Epithelial cell of esophagus (primary cell): ENCODE measurements at places on chromosomes 2 and 18.

- DNase-seq, result peak; percentile 68
Observed at GRCh38 chr2:246489-247144, 17.2 kb downstream of the SH3YL1 start.

DNA sequence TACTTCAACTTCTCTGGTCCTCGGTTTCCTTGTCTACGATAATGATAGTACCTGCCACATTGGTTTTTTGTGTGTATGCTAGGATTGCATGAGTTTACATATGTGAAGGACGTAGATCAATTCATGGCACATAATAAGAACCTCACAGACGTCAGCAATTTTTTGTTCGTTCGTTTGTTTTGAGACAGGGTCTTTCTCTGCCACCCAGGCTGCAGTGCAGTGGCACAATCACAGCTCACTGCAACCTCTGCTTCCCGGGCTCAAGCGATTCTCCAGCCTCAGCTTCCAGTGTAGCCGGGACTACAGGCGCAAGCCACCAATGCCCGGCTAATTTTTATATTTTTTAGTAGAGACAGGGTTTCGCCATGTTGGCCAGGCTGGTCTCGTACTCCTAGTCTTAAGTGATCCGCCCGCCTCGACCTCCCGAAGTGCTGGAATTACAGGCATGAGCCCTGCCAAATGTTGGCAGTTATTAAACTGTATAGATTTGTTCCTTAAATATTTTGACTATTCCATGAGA, 756 bp upstream of the SLC35F5 start:
- DNase-seq, result no peak

GRCh38 chr2:68127358-68128242, 30.1 kb upstream of the PNO1 start:
- no peak for DNase-seq

DNA sequence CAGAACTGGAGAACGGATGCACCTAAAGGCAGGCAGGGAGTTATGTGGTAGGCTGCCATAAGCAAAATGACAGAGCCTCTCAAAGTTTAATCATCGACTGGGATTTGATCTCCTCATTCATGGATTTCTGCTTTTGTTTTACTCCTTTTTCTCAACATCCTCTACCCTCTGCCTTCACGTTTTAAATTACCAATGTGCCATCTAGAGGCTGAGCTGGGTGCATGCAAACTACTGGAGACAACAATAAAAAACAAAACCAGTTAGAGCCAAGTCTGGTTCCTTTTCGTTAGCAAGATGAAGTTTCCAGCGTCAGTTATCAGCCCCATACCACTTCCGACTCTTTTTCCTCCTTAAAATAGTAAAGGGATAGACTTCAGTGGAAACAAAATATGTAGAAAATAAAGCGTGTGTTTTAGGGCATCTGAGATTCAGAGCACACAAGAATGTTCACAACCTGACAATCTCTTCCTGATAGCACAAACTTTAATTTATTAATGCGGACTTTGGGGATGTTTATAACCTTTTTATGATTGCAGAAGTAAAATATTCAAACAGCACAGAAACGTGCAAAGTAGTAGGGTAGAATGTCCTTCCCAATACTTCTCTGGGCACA, 117.0 kb downstream of the LAMA1 start:
- peak; percentile 56 for DNase-seq

DNA sequence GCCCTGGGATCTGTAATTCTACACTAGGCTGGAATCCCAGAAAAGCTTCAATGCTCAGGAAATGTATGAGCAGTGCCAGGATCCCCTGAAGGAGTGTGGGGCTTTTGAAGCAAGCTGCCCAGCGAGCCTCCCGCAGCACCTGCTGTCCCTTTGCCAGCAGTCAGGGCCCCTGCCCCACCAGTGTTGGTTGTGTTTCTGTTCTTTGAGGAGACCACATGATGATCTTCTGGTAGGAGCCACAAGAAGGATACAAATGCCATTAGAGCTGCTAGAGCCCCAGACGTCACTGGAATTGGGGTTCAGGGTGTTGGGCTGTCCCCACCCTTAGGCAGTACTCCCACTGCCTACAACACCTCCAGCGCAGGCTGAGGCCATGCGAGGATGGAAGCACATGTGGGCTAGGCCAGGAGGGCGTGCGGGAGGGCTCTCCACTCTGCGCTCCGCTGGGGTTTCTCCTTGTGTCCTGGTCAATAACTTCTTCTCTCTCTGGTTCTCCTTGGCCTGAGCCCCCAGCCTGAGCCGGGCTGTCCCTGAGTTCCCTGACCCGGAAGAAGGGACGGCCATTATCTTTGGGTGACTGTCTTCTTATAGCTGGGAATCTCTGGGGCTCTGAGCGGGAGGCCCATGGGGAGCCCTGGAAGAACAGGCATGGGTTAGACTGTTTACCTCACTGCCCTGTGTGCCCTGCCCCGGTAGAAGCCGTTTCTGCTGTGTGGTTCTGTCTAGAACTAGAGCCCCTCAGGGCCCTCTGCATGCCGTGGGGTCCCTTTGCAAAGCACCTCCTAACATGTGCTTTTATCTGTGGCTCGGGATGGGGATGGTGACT, 73.9 kb downstream of the LRRFIP1 start:
- DNase-seq, result no peak

- DNase-seq, result peak; percentile 50
Observed at GRCh38 chr2:212173756-212174510, 364.7 kb downstream of the ERBB4 start.

DNA sequence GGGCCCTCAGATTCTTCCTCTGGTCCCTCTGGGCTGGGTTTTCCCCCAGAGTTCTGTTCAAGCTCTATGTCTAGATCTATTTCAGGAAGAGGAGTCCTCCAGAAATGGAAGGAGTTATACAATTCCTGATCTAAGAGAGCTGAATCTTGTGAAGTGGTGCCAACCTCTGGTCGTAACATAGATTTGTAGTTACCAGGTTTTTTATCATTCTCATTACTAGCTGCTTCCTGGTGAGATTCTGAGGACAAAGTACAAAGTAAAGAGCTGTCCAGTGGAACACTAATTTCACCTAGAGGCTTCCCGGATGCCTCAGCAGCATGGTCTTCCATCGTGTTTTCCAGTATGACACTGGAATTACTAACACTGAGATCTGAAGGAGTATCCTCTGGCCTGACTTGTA, 44.1 kb downstream of the PPP4R1 start:
- no peak for DNase-seq

DNA sequence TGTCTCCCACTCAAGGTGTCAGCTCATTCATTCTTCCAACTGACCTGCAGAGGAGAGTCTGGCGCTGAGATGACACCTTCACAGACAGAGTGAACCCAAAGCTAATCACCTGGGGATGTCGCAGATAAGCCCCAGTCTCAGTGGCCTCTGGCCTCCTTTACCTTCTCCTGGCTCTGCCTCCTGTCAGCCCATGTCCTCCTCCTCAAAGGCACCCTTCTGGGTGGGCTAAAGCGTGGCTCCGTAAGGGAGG, 194.1 kb downstream of the MIB1 start:
- DNase-seq, result no peak

DNA sequence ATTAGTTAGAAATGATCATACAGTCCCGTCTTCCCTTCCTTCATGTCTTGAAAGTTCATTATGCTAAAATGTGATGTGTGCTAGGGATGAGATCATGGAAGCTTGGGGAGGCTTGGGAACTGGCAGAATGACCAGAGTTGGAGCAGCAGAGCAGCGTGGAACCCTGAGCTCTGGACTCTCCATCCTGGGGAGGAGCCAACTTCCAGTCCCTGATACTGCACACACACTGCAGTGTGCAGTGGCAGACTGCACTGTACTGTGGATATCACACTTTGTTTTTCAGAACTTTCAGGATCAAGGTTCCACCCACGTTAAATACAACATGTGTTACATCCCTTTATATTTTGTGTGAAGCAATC, 27.3 kb upstream of the GREB1 start:
- no peak for DNase-seq

GRCh38 chr2:3739313-3739712, 35.9 kb downstream of the DCDC2C start:
- no peak for DNase-seq

- no peak for DNase-seq
Observed at GRCh38 chr2:140199312-140199711, 1419.1 kb upstream of the NXPH2 start.

DNA sequence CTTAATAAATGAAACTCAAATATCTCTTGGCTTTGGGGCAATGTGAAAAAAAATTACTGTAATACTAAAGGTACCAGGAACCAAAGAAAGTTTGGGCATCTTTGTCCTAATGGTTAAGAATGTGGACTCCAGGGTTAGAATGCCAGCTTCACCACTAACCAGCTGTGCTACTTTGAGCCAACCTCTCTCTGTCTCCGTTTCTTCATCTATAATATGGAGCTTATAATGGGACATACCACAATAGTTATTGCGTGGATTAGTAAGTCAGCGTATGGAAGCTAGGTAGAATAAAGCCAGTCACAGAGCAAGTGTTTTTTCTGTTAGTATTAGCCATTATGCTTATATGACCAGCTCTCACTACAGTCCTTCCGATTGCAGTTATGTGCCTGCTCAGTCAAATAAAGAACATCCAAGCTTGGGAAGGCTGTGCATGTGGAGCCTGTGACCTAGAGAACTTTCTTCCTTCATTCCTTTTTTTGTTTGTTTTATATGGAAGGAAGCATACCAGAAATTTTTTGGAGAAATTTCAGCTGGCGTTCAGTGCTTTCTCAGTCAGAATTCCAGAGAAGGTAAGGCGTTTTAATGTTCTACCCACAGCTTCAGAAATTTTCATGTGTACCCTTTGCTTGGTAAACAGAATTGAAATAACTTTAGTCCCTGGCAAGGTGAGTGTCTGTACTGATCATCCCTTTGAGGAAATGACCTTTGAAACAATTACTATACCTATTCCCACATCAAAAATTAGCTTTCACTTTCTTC, 114.0 kb upstream of the RND3 start:
- no peak for DNase-seq

DNA sequence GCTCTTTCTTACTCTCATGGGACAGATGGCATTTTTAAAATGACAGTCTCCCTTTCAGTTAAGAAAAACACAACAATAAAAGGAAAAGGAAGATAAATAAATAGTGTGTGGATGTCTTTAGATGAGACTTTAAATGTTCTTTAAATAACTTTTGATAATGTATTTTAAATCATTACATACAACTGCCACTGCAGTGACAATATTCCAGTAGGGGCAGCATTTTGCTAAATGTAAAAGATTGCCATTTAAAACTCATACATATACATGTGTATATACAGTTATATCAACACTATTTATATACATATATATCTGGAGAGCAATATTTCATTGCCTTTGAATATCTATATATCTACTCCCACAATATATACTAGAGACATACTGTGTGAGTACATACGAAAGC, 90.7 kb downstream of the INO80D start:
- DNase-seq, result no peak

DNA sequence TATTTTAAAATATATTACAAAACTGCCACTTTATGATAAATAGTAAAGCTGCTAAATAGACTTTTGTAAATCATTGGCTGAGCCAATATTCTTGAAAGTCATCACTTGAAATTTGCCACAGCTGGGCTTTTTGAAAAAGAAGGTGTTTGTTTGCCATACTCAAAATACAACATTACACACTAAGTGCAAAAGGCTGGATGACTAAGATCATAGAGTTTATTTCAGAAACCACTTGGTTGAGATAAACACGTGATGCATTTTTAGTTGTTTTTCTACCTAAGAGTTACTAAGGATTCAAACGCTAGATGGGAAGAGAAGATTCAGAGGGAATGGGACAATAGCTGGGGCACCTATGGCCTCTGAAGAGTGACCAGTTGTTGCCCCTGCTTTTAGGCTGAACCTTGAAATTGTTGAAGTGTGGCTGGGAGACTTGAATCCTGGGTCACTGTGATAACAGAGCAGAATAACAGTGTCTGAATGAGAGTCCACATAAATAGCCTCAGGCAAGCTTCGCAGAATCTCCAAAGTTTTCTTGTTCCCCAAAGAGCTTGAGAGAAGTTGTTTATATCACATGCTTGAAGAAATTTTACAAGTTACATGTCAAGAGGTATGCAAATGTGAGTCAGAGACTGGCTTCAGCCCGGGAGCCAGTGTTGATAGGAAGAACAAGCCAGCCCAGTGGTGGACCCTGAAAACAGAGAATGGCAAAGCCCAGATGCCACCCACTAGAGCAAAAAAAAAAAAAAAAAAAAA, 409.8 kb downstream of the GPD2 start:
- peak; percentile 40 for DNase-seq

DNA sequence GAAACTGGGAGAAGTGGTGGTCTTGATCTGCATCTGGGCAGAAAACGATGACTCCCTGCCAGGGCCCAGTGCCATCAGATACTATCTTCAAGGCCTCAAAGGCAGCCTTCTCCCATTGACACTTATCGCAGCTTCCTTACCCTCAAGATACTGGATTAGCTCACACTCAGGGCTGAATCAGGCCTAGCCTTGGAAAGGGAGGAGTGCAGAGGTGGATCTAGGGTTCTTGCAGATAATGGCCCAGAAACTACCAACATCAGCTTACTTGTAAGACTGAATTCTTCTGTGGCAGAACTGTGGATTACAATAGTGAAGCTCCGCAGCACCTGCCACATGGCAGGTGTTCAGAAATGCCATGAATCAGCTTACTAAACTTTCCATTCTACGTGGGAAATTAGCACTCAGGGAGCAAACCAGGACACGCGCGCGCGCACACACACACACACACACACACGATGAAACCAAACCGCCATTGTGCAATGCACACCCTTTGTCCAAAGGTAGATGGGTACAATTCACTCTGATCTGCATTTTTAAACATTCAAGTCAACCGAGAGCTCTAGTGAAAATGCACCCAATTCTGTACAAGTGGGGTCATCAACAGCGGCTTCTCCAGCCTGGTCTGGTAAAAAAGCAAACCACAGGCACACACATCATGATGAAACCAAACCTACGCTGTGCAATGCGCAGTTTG, 26.3 kb upstream of the TMEM182 start:
- peak; percentile 42 for DNase-seq

GRCh38 chr2:109218087-109218791, 89.2 kb downstream of the SH3RF3 start:
- no peak for DNase-seq

DNA sequence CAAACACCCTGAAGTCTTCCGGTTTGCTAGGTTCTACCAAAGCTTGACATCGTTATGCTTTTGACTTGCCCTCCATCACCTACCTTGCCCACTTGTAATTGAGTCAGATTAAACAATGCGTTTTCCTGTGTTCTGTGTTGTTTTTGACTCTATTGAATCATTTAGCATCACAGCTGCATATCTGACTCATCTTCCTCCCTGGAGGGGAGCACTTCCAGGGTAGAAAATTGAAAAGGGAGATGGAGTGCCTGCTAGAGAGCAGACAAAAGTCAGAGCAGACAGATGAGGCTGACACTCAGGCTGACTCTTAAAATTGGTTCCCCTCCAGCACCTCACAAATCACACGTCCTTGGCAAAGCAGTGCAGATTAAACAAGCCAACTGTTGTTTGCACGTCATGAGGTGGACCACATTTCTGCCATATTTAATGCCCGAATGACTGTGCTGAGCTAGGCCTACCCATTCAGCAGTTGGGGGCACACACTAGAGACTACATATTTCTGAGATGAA, 2.2 kb downstream of the MPP4 start:
- peak; percentile 55 for DNase-seq

GRCh38 chr2:47086054-47086471, 69.0 kb downstream of the STPG4 start:
- no peak for DNase-seq

GRCh38 chr2:11665510-11666362, 4.3 kb downstream of the NTSR2 start:
- no peak for DNase-seq

GRCh38 chr2:207012461-207012860, 73.1 kb downstream of the CPO start:
- peak; percentile 88 for DNase-seq

- no peak for DNase-seq
Observed at GRCh38 chr2:225017713-225018112, 24.6 kb downstream of the DOCK10 start.
